Breast epithelium (tissue), 4 donors: ENCODE measurements at places on chromosomes 6 and 20. TPM values are rescaled to one million over a fixed set of nuclear protein-coding genes. Genes with fewer than 3 reads are reported as not detected.

DNA sequence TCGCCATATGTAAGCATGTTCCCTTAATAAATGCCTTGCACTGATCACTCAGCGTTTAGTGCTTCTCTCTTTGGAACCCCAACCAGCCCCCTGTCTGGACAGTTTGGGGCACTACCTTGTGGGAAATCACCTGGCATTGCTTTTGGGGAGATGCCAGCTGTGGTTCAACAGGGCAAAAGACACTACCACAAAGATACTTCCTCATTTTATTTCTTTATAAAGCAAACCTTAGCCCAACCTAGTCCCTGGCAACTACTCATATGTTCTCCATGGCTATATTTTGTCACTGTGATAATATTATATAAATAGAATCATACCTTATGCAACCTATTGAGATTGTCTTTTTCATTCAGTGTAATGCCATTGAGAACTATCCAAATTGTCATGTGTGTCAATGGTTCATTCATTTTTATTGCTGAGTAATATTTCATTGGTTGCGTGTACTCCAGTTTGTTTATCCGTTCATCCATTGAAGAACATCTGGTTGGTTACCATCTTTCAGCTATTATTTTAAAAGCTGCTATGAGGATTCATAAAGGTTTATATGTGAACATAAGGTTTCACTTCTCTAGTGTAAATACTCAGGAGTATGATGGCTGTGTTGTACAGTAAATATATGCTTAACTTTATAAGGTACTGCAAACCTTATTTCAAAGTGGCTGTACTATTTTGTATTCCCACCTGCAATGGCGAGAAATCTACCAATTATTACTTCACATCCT lies 114.8 kb downstream of the MOXD1 start:
- DNase-seq, result no peak

GRCh38 chr6:76004202-76004601 lies 68.3 kb downstream of the IMPG1 start:
- no peak for DNase-seq

DNA sequence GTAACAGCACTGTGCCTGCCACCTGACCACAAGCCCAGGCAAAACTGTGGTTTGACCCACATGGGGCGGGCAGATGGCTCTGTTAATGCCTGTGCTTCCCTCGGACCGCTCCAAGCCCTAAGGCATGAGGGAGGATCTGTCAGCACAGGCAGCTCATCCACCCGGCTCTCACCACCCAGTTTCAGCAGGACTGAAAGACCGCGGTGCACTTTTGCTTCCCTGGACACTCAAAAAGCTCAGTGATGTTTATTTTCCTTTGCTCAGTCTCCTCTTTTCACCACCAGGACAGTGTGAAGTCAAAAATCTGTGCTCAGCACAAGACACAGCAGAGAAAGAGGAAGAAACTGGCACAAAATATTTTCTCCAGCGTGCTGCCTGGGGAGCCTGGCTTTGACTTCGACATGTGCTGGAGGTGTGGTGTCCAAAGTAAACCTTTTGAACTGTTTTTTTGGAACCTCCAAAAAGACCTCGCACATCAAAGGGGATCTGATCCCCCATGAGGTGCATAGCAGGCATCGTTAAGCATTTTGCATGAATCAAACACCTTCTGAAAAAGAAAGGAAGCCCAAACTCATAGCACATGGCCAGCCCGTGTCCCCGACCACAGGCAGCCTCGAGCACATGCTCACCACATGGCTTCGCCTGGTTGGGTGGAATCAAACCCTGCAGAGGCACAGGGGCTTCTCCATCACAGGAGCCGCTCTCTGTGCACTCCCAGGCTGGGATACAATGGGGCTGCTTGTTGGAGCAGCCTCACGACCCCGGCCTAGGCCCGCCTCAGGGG lies 441.7 kb upstream of the JARID2 start:
- DNase-seq, result peak; percentile 60

- no peak for DNase-seq
These were observed 524.4 kb downstream of the KIF16B start for GRCh38 chr20:16048876-16049275.

DNA sequence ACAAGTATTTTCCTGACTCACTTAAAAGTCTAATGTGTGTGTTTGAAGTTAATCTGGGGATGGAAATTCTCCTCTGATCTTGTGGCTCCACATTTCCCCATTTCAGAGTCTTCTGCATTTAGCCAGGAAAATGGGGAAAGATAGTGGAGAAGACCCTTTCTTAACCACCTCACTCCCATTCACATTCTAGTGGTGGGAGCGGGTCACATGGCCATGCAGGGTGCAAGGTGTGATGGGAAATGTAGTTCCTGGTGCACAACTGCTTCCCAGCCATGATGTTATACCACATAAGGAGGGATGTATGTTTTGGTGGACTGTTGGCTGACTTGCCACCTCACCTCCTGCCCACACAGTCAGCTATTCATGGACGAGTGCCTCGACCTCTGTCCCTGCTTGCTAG lies 61.8 kb downstream of the BANF2 start:
- no peak for DNase-seq

DNA sequence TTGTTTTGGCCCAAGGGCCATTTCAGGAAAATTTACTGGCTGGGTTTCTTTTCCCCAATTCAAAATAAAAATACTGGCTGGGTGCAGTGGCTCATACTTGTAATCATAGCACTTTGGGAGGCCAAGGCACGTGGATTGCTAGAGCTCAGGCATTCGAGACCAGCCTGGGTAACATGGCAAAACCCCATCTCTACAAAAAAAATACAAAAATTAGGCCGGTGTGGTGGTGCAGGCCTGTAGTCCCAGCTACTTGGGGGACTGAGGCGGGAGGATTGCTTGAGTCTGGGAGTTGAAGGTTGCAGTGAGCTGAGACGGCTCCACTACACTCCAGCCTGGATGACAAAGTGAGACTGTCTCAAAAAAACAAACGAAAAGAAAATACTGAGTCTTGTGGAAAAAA lies 60.0 kb downstream of the NINL start:
- no peak for DNase-seq

- no peak for DNase-seq
These were observed 661 bp upstream of the HEBP2 start for GRCh38 chr6:138403324-138403800.

DNA sequence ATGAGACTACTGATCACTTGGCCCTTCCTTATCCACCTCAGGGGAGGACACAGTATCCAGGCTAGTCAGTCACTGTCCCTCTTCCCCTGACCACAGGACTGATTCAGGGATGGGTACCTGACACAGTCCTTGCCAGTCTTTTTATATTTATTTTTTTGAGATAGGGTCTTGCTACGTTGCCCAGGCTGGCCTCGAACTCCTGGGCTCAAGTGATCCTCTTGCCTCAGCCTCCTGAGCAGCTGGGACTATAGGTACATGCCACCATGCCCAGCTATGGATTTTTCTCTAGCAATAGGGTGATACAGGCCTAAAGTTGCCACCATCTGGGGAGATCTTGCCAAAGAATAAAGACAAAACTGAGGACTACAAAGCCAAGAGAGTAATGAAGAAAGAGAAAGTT lies 10.2 kb downstream of the TUBB2B start:
- DNase-seq, result no peak

GRCh38 chr6:161869491-161869890 lies 595.6 kb upstream of the AGPAT4 start:
- no peak for DNase-seq

DNA sequence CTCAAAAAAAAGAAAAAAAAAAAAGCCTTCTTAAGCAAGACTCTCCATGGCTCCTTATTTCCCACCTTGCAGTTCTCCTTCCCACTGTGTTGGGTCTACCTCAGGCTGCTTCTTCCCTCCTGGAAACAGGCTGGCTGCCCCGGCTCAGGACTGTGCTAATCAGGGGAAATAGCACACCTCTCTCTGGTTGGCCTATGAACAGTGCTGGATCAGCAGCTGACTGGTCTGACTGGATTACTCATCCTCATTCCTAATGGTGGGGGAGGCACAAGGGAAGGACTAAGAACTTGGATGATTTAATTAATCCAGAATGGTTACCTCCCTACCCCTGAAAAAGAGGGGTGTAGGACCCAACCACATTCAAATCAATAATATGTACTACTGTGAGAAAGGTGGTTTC lies 3.9 kb upstream of the SRSF3 start:
- peak; percentile 61 for DNase-seq

GRCh38 chr6:68634726-68635411 lies at the start of gene ADGRB3:
ADGRB3 (plus strand) TSS chr6:68635282; CDS start chr6:68638676, 3,394 bp downstream.
- peak; percentile 37 for DNase-seq

DNA sequence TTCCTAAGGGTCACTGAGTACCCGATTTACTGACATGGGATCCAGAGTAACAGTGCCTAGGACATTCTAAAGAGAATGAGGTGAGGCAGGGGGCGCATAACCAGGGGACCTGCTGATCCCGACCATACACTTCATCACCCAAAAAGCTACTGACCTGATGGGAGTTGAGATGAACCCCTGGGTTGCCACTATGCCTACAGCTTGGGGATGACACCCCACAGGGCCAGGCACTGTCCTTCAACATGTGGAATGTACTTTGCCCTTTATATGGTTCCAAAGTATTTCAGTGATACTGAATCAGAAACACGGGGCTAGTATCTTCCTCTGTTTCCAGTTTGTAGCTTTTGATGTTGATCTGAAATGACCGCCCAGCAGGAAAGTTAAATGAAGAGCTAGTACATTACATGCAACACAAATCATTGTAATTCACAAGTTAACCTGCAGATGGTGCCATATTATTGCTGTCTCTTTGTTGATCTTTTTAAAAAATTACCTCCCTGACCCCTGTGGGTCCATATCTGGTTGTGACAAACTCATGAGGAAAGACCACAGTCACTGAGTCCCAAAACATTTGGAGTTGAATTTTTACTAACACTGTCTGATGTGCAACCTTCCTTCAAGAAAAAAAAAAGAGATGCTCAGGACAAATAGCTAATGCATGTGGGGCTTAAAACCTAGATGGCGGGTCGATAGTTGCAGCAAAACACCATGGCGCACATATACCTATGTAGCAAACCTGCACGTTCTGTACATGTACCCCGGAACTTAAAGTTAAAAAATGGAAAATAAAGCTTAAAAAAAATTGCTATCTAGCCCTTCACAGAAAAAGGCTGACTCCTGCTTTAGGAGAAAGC lies 42.7 kb upstream of the GCNT2 start:
- DNase-seq, result no peak

DNA sequence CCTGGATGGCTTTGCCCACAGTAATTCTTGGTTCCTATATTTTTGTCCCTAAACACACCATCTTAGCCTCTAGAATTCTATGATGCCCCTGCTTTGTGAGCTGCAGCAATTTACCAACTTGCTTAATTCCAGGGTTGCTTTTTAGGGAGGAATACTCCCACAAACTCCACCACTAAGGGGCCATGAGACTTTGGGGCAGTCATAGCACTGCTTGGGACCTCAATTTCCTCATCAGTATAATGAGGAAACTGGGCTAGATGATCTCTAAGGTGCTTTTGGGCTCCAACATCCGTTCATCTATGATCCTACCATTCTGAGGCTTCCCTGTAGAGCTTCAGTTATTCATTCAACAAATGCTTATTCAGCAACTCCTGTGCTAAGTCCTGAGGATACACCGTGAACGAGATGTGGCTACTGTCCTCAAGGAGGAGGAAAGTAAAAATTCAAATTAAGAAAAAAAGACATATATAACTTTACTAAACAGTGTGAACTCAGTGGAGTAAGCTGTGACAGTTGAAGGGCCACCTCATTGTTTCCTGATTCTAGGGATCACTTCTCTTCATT lies 75.3 kb downstream of the PRDM1 start:
- DNase-seq, result no peak

GRCh38 chr6:31268836-31269235 lies 3.1 kb downstream of the HLA-C start:
- DNase-seq, result no peak

DNA sequence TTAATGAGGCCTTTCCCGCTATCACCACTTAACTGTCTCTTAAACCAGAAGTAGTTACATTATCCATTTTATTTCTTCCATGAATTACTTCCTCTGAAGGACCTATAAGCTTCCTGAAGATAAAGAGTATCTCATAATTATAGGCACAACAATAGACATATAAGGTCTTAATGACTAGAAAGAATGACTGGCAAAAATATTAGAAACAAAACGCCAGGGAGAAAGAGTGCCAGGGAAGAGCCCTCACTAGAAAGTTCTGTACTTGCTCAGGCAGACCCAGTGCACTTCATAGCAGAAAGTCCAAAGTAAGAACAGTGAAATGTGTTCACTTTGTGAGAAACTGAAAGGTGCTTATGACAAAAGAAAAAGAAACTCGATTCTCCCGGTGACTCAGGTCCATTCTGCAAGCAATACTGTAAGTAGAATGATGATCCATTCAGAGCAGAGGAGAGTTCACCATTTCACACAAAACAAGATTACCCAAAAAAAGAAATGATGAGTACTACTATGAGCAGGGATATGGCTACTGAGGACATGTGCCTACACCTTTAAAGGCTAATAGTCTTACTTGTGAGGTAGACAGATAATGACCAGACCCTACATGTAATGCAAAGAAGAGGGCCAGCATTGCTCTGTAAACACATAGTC lies 5.5 kb downstream of the ZNF334 start:
- DNase-seq, result no peak

COL21A1 gene
- total RNA-seq, result 1.5 TPM

WFDC10B gene
- not detected for total RNA-seq

ECT2L gene
- total RNA-seq, result 0.15 TPM

APMAP gene
- 184 TPM for total RNA-seq

PNLDC1 gene
- total RNA-seq, result not detected

SSTR4 gene
- total RNA-seq, result not detected
